ENCODE measurements at places on chromosomes 16 and 17.

DNA sequence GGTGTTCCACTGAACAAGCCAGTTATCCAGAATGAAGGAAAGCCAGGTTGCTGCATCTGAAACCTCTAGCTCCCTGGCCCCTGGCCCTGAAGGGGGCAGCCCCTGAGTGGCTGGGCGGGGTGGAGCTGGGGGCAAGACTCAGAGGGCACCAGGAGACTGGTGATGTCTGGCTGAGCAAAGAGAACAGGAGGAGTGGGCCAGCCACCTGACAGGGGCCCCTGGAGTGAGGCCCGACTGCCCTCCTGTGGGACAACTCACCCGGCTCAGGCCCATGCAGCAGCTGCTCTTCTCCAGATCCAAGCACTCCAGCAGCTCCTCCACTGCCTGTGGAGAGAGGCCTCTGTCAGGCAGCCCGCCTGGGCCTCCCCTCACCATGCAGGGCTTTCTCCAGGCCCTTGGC lies 60.4 kb downstream of the PIPOX start:
- no peak for DNase-seq

GRCh38 chr17:7436556-7437368 lies 1.5 kb downstream of the TMEM102 start:
- DNase-seq, result peak; percentile 57

DNA sequence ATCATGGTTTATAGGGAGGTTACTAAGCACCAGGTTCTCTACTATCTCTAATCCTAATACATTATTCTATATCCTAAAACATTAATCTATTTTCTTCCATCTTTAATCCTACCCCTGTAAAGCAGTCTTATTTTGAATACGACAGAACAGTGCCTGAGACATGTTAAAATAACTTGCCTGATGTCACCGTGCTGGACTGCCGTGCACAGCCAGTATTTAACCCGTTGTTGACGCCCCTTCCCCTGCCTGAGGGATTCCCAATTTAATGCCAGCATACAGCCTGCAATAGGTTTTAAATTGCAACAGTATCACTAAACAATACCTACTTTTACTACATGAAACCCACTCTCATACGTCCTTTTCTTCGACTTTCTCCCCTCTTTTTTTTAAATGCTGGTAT lies 133.3 kb downstream of the PARN start:
- no peak for DNase-seq

- no peak for DNase-seq
Measured at GRCh38 chr17:73091410-73091769, 1.1 kb downstream of the SLC39A11 start.

GRCh38 chr16:84832488-84833143 lies 12.8 kb downstream of the CRISPLD2 start:
- no peak for DNase-seq

- DNase-seq, result no peak
Measured at GRCh38 chr17:4221899-4222659, 41.7 kb downstream of the ANKFY1 start.

DNA sequence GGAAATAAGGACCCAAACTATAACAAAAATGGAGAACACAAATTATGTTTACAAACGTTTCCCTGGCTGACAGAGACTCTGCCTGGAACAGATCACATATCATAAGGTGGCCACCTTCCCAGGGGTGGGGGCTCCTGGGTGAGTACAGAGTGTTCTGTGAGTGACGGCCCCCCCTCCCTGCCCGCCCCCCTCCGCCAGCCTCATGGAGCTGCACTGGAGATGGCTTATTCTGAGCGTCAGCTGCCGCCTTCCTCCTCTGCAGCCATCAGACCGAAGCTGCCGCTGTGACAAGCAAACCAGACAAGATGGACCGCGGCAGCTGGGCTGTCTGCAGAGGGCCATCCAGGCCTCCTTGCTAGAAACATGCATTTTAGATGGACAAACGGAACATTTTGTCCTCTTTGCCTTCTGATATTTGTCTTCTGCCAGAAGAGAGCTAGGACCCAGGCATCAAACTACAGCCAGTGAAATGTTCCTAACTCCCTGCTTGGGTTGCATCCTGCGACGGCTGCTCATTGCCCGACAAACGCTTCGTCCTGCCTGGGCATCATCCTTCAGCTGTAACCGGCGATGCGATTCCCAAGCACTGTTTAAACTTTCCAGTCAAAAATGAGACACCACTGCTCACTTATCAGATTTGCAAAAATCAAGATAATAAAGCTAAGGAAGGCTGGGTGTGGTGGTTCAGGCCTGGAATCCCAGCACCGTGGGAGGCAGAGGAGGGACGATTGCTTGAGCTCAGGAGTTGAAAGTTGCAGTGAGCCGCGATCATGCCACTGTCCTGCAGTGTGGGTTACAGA lies 15.3 kb upstream of the RPTOR start:
- DNase-seq, result no peak

GRCh38 chr16:49411121-49411970 lies 37.7 kb downstream of the C16orf78 start:
- DNase-seq, result no peak

DNA sequence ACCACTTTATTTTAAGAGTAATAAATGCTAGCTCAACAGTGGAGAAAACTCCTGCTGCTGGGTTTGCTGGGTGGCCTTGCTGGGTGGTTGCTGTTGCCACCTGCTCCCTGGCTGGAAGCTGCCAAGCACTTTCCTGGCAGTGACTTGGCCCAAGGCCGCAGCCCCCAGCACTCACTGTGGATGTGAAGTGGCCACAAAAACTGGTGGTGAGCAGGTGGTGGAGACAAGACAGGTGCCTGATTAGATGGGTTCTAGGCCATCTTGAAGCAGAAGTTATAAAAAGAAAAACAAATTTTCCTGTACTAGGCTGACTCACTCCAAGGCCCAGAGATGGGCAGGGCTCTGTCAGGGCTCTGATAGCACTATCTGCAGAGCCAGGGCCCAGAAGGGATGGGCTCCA lies 224.7 kb upstream of the NLRP1 start:
- DNase-seq, result no peak

All from stimulated activated CD4-positive, alpha-beta T cell treated with anti-CD3 and anti-CD28 coated beads, Interleukin-12 subunit alpha, Interleukin-12 subunit beta, amount 100 ng/mL, for 24 hours (primary cell).